ENCODE measurements at places on chromosomes 1 and 21.

GRCh38 chr1:27668121-27668807, 3.7 kb downstream of the IFI6 start:
- no peak for DNase-seq

DNA sequence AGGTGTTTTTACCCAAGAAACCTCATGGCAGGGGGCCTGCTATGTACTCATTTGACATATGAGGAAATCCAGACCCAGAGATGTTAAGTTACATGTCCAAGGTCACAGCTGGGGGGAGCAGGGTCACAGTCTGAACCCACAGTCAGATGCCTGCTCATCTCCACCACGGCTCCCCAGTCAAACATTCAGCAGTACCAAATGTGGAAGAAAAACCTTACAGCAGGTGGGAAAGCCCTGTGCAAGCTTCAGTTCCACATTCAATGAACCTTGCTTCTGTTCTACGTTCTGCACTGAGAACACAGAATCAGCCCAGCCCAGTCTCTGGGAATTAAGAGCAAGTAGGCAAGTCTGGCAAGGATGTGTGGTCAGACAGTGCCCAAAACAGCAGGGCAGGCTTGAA, 35.2 kb downstream of the LRP8 start:
- no peak for DNase-seq

- no peak for DNase-seq
These were observed 30.9 kb upstream of the UBE2U start for GRCh38 chr1:64172458-64172983.

GRCh38 chr1:77620273-77620672, 62.2 kb downstream of the ZZZ3 start:
- no peak for DNase-seq

GRCh38 chr1:48127735-48128685, 94.5 kb upstream of the SLC5A9 start:
- no peak for DNase-seq

DNA sequence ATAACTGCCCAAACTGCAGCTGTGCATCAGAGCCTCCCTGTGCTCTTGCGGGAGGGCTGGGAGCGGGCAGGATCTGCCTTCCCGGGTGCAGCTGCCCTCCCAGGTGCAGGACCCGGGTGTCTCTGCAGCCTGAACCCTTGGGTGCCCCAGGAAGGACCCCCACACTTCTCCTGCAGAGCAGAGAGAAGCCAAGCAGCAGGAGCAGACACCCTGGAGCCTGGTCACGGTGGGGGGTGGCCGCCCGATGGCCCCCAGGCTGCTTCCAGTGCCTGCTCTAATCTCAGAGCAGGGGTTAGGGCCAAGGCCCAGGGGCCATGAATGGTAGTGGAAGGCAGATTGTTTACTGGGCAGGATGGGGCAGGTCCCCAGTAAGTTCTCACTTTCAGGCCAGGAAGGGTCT, 83.0 kb downstream of the RHOU start:
- no peak for DNase-seq

DNA sequence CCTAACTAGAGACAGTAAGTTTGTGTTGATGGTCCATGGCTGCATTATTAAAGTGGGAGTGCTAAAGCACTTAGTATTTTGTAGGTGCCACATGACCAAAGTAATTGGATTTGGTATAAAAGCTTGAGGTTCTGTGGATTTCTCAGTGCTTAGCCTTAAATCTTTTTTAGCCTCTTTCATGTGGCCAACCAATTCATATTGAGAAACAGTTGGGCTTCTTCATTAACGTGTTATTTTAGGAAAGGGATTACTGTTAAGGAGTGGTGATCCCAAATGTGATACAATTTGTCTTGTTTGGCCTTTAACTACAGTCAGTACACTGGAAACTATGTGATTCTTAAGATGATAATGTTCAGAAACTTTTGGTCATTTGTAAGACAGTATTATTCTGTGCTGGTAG, 25.5 kb downstream of the MAN1A2 start:
- no peak for DNase-seq

DNA sequence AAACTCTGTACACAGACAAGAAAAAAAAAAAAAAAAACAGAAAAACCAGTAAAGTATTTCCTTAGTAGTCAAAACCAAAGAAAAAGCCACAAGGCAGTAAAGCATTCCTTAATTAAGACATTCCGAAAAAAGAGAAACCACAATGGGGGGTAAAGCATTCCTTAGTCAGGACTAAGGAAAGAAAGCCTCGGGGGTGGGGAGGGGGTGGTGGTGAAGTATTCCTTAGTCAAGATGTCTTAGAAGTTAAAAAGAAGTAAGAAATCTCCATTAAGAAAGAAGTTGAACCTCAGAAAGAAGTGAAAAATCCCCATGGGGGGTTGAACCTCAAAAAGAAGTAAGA, 28.2 kb upstream of the FMO1 start:
- DNase-seq = no peak

DNA sequence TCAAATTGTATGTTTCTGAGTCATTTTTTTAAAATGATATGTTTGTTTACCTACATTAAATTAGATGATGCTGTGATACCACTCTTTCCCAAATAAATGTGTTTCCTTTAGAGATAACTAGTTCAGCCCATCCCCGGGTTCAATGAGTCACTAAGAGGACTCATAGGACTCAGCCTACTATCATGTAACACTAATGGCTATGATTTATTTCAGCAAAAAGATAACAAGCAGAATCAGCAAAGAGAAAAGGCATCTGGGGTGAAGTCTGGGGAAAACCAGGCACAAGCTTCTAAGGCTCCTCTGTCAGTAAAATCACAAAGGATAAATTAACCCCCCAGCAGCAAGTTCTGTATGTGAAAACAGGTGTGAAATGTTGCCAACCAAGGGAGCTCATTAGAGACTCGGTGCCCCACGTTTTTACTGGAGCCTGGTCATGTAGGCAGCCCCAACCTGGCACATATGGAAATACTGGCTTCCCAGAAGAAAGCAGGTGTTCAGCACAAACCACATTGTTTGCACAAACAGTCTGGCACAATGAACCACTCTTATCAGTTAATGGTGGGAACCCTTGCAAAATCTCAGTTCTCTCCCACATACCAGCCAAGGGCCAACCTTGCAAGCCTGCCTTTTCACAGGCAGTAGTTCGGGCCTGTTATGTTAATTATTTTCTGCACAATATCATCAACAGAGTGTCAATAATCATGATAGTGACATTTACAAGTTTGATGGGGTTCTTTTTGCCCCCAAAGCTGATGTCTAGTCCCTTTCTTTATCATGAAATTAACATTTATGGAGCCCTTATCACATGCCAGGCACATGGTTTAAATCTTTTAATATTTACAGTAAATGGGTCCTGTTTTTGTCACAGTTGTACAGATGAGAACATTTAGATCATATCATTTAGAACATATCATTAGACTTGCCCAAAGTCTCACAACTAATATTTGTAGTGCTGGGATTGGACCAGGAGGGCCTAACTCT, 23.1 kb upstream of the CNN3 start:
- no peak for DNase-seq

- DNase-seq = no peak
These were observed 36.2 kb upstream of the LYST start for GRCh38 chr1:235902677-235903542.

DNA sequence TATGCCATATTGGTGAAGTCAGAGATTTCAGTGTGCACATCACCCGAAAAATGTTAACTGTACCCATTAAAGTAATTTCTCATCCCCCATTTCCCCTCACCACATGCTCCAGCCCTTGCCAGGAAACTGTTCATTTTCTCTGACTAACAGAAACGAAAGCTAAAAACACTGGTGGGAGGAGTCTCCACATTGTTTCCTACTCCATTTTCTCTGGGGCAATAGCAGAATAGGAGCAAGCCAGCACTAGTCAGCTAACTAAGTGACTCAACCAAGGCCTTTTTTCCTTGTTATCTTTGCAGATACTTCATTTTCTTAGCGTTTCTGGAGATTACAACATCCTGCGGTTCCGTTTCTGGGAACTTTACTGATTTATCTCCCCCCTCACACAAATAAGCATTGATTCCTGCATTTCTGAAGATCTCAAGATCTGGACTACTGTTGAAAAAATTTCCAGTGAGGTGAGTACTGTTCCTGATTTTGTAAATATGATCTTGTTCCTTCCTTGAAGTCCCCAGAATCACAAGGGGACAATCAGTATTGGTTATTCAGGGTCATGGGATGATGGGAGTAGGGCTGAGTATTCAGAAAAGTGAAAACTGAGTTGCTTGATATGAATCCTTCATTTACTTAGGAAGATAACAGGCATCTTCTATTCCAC, at the start of gene IFI16:
Gene IFI16 (plus strand): TSS at position 204 of the 658 bp plus-strand sequence. CDS start 4,774 bp downstream, outside the sequence.
- no peak for DNase-seq

DNA sequence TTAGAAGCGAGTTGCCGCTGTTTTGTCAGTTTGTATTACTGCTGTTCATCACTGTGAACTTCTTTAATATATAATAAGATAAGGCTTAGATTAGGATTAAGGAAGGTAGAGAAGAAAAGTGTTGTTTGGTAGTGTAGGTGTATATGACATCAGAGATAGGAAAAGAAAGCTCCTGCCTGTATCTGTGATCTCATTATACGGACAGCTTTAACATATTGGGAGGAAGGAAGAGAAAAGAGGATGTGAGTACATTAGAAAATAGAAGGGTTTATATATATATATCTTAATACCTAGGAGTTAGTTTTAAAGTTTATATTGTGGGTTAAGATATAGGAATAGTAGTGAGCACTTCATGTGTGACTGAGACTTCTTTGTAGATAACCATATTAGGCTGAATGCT, 71.0 kb downstream of the RALGPS2 start:
- no peak for DNase-seq

- DNase-seq = no peak
These were observed at the start of gene CHRM3 for GRCh38 chr1:239386453-239387303. Gene CHRM3 (plus strand): TSS chr1:239386568. CDS start chr1:239907452, 520,884 bp downstream.

DNA sequence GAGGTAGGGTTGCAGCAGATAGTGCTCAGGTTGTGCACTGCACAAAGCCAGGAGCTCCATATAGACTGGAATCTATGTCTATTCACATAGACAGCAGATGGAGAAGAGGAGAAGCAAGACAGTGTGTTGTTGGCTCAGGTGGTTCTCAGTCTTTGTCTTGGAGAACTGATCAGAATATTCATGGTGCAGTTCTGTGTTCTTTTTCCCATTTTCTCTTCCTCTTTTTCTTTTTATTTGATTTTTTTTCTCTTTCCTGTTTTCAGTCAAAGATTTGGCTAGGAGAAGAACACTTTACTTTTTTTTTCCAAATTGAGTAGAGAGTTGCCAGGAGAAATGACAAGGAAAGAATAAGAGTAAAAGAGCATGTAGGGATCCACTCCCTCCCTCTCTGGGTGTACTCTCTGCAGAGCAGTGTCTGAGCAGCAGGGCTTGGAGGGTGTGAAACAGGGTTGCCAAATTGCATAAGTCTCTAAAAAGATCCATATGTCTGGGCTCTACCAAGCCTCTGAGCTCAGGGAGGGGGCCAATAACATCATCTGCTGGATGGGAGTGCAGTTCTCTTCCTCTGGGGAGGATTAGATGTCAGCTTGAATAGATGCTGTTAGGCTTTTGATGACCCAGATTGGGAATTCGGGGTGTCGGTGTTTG, 8.7 kb upstream of the CD34 start:
- no peak for DNase-seq

- DNase-seq = no peak
These were observed 206.6 kb downstream of the APP start for GRCh38 chr21:25964015-25964414.

DNA sequence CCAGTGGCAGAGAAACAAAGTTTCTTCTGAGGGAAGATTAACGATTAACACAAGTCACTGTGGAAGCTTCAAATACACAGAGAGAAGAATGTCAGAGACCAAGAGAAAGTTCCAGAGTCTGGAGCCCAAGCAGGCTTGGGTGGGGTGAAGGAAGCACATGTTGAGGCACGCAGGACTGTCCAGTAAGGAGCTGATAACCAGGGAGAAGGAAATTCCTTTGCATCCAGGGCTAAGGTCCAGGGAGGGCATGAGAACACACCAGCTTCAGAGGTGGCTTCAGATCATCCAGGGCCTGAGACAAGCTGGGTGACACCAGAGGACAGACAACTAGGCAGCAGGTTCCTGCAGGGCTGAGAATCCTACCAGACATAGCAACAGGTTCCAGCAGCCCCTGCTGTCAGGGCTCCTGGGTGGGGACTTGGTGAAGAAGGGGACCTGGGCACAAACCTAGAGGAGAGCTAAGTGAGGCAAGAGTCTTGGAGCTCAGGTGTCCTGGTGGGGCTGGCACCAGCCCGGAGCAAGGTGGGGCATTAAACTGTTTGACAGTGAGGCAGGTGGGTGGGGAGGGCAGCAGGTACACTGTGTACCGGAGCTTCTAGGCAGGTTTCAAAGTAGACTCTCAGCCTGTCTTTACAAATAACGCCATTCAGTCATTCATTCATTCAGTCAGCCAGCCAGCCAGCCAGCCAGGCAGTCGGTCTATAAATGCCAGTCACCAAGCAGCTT, 2.6 kb upstream of the SPRR1A start:
- DNase-seq = no peak

DNA sequence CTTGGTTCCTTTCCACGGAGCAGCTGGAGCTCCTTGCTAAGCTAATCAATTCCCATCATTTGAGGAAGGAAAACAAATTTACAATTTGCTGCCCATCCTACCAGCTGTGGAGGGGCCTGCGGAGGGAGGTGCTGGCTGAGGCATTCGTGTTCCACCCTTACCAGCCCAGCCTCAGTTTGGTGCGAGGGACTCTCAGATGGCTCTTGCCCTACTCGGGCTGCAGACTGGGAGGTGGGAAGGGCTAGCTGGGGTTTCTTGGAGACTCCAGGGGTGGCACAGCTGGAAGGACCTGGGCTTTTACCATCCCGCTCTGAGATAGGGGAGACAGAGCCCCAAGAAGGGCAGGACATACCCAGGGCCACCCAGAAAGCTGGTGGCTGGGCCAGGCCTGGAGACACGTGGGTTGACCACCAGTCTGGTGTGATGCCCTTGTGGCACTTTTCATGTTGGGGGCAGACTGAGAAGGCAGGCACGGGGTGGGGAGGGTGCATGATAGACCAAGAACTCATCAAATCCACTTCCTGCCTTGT, 17.7 kb downstream of the DISP3 start:
- no peak for DNase-seq

DNA sequence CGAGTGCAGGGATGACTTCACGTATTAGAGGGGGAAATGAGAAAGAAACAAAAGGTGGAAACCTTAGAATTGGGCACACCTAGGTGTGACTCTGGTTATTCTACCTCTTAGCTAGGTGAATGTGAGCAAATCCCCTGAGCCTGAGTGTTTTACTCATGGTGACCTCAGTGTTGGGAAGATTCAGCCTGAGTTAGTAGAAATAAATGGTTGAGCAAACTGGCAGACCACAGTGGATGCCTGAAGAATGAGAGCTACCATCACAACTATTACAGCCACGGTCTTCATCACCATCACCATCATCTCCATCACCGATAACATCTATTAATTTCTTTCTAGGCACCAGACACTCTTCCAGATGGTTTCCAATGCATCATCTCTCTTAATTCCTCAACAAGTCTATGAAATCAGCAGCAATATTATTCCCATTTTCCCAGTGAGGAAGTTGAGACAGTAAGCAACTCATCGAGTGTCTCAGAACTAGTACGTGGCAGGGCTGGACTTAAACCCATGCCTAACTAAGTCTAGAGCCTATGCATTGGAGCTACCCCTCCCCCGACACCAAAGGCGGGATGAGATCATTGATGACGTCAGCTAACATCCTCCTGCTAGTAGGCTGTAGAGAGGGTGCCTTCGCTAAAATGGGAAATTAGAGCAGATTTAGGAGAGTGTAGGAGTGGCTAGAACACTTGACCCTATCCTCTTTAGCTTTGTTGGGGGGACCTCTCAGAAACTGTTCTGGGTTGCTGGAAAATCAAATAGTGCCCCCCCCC, 7.9 kb upstream of the KAZN start:
- no peak for DNase-seq

Measured in stimulated activated CD8-positive, alpha-beta memory T cell treated with anti-CD3 and anti-CD28 coated beads, Interleukin-7, amount 100 ng/mL, for 1 hour (primary cell).